ENCODE measurements at places on chromosomes 5 and 9.

DNA sequence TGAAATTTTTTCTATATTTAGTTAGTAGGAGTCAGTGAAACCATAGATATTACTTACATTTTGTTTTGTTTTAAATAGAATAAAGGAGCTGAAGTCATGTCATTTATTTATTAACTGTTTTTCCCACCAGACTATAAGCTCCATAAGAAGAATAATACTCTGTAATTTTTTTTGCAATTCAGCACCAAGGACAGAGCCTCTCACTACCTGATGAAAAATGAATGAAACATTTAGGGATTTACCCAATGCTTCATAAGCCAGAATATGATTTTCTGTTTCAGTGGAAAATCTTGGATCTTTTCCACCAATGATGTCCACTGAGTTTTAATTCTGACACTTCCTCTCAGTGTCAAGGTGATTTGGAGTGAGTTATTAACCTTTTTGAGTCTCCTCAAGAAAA lies 624.9 kb upstream of the GRAMD2B start:
- DNase-seq = no peak

DNA sequence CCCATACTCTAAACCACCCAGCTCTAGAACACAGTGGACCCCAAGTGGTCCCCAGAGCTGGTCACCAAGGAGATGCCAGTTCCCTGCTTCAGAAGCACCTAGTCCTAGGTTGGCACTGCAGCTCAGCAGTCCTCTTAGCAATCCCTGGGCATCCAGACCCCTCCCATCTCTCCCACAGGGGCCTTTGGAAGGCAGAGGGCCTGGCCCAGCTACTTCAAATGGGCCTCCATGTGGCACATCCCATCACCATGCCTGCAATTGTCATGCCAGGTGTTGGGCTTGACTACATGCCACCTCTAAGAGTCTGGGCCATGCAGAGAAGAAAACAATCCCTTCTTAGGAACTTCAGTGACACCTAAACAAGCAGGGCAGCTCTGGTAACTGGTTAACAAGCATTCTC lies 14.1 kb downstream of the MACROH2A1 start:
- no peak for DNase-seq

DNA sequence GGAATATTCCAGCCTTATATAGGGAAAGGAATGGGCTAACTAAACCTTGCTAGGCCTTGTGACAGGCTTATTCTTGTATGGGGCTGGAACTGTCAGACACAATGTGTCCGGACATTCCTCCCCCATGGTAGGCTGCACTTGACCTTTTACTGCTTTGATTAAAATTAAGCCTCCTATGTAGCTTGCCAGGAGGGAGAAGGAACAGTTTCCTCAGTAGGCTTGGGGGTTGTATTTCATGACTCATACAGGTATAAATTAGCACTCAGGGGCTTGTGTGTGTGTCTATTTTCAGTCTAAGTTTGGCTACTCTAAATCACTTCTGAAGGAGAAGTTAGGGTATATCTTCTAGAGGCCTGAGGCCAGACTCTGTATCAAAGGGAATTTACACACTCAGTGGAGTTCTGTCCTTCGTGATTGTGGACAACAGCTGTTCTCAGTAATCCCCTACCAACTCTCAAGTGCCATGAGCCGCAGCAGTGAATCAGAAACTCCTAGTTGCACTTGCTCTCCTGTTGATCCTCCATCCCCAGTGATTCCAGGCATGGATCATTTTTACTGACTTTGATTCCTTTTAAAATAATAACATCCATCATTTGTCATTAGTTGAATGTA lies 16.4 kb downstream of the ADAMTS16 start:
- no peak for DNase-seq

DNA sequence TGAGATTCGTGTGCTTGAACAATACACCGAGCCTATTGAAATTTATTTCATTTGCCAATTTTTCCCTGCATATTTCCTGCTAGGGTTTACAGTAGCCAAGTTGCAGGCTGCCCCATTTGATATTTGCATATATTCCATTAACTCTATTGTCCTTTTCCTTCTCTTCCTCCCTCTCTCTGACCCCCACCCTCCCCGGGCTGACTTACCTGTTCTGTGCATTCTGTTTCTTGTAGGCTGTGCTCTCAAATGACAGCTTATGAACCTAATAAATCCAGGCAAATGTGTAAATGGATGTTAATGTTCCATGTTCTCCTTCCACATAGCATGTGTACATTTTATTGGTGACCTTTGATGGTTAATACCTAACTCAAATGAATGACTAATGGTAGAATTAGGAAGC lies 1169.2 kb upstream of the WWC1 start:
- DNase-seq = no peak

DNA sequence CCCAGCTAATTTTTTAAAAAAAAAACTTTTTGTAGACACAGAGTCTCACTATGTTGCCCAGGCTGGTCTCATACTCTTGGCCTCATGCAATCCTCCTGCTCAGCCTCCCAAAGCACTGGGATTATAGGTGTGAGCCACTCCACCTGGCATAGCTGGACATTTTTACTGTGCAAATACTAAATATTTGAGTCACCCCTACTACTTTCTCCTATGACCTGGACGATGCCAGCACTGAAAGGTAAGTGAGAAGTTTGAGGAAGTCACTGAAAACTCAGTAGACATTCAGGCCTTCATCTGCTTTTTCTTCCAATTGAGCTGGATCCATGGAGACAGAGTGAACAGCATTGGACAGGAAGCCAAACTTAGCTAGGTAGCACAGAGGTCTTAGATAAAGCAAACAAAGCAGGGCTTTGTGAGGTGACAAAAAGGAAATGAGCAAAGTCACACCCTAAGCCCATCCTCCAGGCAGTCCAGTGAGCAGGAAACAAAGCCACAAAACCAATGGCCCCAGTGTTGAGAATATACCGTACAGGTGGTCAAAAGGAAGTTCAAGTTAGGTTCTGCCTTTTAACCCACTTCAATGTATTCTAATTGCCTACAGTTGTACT lies 192.6 kb upstream of the RASA1 start:
- peak; percentile 30 for DNase-seq

- DNase-seq = no peak
Measured at GRCh38 chr5:107404595-107405374, 266.0 kb downstream of the EFNA5 start.

GRCh38 chr9:543478-543877 lies 298.0 kb upstream of the DMRT1 start:
- DNase-seq = no peak

GRCh38 chr9:6277417-6277816 lies 50.8 kb upstream of the TPD52L3 start:
- DNase-seq = no peak

DNA sequence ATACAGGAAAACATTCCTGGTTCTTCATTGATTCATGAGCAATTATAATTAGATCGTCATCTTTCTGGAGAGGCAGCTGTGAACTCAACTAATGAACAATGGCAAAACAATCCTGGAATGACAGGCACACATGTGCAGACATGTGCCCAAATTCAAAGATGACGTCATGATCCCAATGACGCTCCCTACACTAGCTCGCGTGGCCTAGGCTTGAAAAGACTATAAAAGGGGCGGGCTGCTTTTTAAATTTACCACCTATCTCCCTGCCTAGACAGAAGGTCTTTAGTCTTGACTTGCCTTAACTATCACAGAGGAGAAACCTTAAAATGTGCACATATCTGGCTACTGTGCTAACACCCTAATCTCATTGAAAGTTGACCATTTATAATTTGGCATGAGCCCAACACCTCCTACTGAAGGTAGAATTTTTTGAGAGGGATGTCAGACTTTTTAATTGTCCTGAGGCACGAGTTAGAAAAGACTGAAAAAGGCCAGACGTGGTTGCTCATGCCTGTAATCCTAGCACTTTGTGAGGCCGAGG lies 88.2 kb downstream of the PRRT1B start:
- no peak for DNase-seq

GRCh38 chr9:93256878-93257807 lies 73.2 kb downstream of the WNK2 start:
- DNase-seq = peak; percentile 3

- DNase-seq = no peak
Measured at GRCh38 chr9:36749461-36749860, 176.8 kb downstream of the MELK start.

GRCh38 chr5:169301986-169302385 lies 1.0 kb upstream of the SLIT3 start:
- DNase-seq = no peak

DNA sequence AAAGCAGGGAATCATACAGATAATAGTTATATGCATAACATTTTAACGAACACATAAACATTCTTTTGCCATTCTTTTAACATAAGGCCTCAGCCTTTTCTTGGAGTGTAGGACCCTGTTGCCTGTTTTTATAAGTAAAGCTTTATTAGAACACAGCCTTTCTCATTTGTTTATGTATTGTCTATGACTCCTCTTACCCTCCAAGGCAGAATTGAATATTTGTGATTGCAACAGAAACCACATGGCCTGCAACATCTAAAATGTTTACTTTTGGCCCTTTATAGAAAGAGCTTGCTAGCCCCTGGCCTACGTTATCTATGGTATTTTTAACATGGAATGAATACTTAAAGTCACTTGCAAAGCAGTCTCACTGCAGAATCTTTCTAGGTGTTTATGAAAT lies 2.6 kb downstream of the SLC31A1 start:
- DNase-seq = no peak

GRCh38 chr5:58406394-58406793 lies 53.5 kb downstream of the PLK2 start:
- no peak for DNase-seq

DNA sequence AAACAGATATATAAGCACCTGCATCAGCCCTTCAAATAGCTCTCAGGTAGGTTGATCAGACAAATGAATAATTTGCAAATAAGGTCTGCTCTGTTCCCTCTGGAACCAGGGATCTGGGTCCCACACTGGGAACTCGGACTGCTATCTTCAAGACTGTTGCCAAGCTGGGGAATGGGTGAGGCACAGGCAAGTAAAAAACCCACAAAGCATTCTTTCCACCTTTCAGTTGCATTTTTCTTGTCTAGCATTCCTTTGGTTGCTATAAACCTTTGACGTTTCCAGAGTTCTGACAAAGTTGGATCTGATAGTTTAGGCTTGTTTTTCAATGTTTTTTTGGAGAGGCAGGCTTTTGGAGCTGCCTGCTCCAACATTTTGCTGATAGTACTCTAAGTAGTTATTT lies 20.1 kb downstream of the FBXL17 start:
- no peak for DNase-seq

- no peak for DNase-seq
Measured at GRCh38 chr5:81717860-81718259, 33.0 kb downstream of the SSBP2 start.

- no peak for DNase-seq
Measured at GRCh38 chr5:32714836-32715235, 3.7 kb downstream of the NPR3 start.

- no peak for DNase-seq
Measured at GRCh38 chr5:43075319-43076293, 35.5 kb upstream of the ANXA2R start.

- no peak for DNase-seq
Measured at GRCh38 chr9:8680157-8680556, 880.6 kb upstream of the DMAC1 start.

DNA sequence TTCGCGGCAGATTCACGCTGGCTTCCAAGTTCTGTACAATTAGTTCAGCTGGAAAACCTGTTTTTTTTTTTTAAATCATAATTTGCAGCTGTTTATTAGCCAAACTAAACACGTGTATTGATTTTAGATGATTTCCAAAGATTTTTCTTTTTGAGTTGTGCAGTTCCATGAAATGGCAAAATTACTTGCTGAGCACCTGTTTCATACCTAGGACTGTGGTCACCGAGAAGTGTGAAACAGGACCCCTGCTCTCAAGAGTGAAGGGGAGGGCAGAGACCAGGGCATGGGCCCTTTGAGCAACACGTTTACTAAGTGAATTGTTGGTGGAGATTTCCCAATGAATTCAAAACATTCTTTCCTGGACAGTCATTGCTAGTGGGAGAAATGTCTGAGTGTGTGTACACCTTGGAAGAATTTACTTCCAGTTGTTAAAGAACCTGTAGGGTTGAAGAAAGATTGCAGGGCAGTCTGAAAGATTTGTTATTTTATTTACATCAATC lies 688 bp downstream of the SNX24 start:
- no peak for DNase-seq

DNA sequence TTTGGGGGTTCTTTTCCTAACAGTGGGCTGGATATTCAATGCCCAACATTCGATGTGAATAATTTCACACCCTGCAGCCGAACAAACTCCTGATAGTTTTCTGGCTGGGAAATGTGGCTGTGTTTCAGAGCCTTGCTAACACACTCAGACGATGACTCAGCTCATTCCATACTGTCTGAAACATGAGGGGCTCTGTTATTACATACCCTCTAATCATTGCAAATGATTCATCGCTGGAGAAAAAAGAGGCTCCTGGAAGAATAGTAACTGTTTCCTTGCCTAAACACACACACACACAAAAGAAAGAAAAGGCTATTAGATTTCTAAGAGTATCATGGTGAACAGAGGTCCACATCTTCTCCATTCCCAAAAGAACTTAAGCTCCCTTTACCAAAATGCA lies 75.8 kb downstream of the OXCT1 start:
- DNase-seq = no peak

GRCh38 chr9:89554307-89555035 lies 50.3 kb upstream of the GADD45G start:
- DNase-seq = no peak

All from CD8-positive, alpha-beta T cell (primary cell).